Stimulated activated CD8-positive, alpha-beta memory T cell treated with anti-CD3 and anti-CD28 coated beads, Interleukin-7, amount 100 ng/mL, for 1 hour (primary cell): ENCODE measurements at places on chromosomes 7 and 10.

- no peak for DNase-seq
These were observed 173.6 kb downstream of the PTPRN2 start for GRCh38 chr7:158414002-158414401.

GRCh38 chr7:151299940-151300645, 41.5 kb upstream of the NUB1 start:
- no peak for DNase-seq

- DNase-seq, result no peak
These were observed 187.9 kb downstream of the CDC14C start for GRCh38 chr7:49112222-49112621.

GRCh38 chr10:36266923-36267322, 624.8 kb upstream of the FZD8 start:
- DNase-seq, result no peak

DNA sequence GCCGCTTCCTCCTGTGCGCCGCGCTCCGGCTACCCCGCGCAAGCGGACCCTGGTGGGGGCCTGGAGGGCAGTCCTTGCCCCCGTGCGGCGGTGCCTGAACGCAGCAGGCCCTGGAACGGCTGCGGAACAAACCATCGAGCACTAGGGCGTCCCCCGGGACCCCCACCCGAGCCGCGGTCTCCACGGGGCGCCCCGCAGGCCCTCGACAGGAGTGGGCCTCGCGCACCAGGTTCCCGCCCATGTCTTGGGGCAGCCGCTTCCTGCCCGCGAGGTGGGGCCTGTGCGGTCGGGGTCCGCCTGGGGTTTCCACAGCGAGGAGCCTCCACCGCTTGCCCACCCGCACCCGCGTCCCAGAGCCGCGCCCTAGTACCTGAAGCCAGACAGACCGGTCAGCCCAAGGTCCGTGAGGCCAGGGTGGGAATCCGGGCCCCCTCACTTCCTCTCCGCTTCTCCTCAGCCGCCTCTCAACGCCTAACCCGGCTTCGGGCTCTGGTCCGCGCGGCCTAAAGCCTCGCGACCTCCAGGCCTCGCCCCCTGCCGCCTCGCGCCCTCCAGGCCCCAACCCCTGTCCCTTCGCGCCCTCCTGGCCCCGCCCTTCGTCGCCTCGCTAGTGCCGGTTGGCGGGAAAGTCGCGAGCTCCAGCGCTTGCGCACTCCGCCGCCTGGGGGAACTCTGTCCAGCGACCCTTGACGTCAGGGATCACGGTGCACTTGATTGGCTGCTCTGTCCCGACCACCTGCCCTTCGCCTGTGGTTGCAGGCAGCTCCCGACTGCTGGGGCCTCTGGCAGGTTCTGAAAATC, 7.0 kb upstream of the GBX1 start:
- DNase-seq, result no peak

- DNase-seq, result no peak
These were observed 224.5 kb downstream of the LRMDA start for GRCh38 chr10:75655791-75656451.

DNA sequence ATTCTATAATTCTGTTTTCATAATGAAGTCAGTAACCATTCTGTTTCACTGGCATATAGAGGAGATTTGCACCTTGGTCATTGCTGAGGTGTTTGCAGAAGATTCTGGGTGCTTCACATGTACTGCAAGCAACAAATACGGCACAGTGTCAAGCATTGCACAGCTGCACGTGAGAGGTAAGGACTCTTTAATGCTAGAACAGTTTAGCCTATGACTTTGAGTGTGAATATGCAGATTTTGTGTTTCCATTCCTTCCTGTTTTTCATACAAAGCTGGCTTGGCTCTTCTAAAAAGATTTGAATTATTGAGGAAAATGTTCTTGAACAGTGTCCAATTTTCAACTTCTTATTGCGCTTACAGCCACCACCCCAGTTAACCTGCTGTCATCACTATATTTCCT, 56.4 kb downstream of the MYPN start:
- DNase-seq, result no peak

DNA sequence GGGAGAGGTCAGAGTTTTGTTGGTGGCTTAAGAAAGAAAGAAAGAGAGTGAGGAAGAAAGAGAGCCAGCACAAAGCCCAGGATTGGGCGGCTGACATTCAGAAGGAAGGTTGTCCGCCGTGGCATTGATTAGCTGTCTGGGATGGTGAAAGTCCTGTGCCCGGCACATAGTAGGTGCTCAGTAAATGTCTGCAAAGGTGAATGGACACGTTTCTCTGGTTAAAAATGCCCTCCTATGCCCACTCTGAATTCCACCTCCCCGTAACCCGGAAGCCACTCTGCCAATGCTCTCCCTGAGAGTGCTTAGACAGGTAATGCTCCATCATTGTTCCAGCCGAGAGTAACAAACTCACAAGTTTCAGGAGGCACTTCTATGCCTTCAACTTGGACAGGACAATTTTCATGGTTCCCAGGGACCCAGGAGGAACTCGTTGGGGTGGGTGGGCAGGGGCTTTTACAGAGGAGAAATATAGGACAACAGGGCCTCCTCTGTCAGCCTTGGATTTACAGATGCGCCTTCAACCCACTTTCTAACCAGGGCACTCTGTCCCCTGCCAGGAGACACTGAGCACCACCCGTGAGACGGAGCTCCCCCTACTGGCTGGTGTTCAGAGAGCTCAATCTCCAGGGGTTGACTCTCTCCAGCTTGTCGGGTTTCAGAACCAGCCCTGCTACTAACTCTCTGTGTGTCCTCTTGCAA, 411.5 kb upstream of the ZMIZ1 start:
- peak; percentile 46 for DNase-seq

DNA sequence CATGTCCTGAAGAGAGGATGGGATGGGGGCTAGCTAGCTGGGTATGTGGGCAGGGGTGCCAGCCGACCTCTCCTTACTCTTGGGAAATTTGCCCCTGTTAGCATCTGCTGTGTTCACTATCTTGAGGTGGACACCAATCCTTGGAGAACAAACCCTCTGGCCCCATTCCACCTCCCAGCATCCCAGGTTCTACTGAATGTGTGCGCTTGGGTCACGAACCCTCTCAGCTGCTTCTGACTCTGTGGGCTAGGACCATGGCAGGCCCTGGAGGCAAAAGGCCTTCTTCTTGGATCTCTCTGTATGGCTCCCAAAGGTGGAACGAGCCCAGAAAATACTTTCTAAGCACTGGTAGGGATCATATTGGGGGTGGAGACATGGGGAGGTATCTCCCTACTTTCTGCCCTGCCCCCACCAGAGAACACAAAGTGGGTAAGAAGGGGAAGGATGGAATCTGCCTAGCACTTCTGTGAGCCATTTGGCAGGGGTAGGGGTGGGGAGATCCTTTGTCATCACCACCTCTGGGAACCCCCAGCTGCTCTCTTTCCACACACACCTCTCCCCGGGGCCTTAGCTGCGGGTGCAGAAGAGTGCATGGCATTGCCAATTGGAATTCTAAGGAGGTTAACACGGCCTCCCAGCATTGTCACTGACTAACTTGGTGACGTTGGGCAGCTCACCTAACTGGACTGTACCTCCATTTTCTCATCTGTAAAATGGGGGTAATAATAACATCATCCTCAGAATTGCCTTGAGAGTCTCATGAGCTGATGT, 7.7 kb downstream of the UNC5B start:
- no peak for DNase-seq

GRCh38 chr7:1693991-1694524, 24.0 kb downstream of the ELFN1 start:
- no peak for DNase-seq

- no peak for DNase-seq
These were observed 128.4 kb upstream of the PHYHIPL start for GRCh38 chr10:59047957-59048618.

DNA sequence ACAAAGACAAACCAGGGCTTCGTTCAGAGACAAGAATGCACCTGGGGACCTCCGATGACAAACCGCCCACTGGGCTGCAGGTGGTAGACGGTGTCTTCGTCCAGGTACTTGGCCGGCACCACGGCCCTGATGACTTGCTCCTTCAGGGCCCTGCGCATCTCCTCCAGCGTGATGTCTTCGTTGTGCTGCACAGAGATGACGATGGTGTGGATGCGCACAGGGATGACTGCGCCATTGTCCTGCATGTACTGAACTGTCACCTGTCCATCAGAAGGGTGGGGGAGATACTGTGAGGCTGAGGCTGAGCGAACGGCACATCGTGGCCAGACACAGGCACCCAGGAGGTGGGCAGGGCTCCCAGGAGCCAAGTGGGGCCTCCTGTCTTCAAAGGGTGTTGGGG, 13.1 kb downstream of the MAT1A start:
- DNase-seq, result no peak

GRCh38 chr10:24873281-24873683, 79.1 kb downstream of the PRTFDC1 start:
- DNase-seq, result no peak

GRCh38 chr7:22860784-22861482, 38.3 kb upstream of the TOMM7 start:
- no peak for DNase-seq

DNA sequence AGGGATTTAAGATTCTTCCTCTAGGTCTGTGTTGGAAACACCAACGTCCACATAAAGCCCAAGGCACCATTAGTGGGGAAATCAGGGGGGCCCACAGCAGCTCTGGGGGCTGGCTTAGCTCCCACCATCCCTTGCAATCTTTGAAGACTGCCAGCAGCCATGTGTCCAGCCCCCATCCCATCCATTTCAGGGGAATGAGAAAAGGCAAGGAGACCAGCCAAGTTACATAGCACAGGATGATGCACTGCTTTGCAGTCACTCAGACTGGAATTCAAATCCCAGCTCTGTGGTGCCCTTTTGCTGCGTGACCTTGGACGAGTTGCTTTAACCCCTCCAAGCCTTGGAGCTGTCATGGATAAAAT, 108.9 kb upstream of the ZMIZ1 start:
- no peak for DNase-seq
